CD14-positive monocyte (primary cell): ENCODE measurements at places on chromosomes 5 and 9.

- peak; percentile 2 for DNase-seq
Measured at GRCh38 chr9:93262537-93263310, 78.8 kb downstream of the WNK2 start.

DNA sequence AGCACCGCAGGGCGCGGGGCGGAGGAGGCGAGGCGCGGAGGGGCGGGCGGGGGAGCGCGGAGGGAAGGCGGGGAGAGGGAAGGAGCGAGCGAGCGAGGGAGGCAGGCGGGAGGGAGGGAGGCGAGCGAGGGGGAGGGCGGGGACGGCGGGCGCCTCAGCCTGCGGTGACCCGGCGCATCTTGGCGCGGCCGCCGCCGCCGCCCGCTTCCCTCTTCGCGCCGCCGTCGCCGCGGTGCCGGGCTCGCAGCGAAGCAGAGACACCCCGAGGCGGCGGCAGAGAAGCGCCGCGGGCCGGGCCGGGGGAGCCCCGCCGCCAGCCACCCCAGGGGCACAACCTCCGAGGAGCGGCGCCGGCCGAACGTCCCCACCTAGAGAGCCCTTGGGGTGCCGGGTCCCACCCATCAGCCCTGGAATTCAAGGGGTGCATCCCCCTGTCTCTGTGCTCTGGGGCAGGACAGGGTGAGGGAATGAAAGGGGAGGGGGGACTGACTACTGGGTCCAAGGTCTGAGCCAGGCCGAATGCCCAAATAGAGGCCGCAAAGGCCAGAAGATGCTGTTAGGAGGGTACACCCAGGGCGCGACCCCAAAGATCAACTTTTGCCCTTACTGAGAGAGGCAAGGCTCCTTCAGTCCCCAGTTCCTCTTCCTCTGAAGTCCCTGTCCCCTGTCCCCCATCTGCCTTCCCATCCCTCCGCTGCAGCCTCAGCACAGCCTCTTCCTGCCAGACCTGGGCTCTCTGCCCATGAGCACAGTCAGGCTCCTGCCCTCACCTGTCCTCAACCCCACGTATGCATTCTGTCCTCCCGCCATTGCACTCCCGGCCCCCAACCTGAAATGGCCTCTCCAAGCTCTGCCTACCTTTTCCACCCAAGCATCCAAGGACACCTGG lies at the start of gene ADAMTS2:
Gene ADAMTS2, minus strand, starts transcription at position 29 of the 889 bp plus-strand sequence. CDS start 133 bp downstream, outside the sequence.
- DNase-seq: peak; percentile 22

GRCh38 chr9:135326141-135326540 lies 153.4 kb upstream of the PPP1R26 start:
- no peak for DNase-seq

- no peak for DNase-seq
Measured at GRCh38 chr9:15182101-15182551, 124.9 kb downstream of the TTC39B start.

- DNase-seq: no peak
Measured at GRCh38 chr9:27457445-27457844, 66.6 kb upstream of the IFNK start.

GRCh38 chr9:127245637-127246164 lies 18.9 kb upstream of the GARNL3 start:
- no peak for DNase-seq

- DNase-seq: peak; percentile 38
Measured at GRCh38 chr5:132435886-132436285, 54.7 kb downstream of the IRF1 start.

GRCh38 chr9:121344184-121344583 lies 25.9 kb downstream of the STOM start:
- DNase-seq: no peak

- DNase-seq: no peak
Measured at GRCh38 chr5:115457571-115457970, 87.0 kb downstream of the FEM1C start.

- DNase-seq: no peak
Measured at GRCh38 chr5:115616472-115616871, 9.4 kb downstream of the TMED7 start.

DNA sequence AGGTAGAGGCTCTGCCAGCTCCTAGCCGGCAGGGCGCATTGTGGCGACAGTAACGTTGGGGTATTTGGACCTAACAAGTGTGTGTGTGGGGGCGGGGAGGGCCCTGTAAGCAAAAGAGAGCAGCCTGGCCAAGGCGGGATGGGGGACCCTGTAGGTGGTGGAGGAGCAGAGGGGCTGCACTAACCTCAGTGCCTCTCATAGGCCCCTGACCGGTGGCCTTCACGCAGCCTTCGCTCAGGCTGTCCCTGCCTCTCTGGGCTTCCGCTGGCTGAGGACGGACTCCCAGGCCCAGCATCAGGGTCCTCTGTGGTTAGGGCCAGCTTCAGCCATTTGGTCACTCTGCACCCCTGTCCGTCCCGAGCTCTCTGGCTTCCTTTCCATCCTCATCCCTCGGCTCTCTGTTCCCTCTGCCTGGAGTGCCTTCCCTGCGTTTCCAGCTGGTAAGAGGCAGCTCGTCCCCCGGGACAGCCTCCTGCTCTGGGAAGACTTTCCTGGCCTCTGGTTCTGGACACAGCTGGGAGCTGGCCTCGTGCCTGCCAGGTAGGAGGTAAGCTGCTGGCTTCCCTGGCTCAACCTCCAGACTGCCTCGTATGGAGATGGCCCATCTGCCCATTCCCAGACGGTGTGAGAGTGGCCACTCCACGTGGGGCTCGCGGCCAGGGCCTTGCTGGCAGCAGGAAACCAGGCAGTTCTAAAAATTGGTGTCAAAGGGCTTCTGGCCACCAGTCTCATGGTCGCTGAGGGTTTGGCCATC lies 39.3 kb upstream of the PHYKPL start:
- DNase-seq: no peak

DNA sequence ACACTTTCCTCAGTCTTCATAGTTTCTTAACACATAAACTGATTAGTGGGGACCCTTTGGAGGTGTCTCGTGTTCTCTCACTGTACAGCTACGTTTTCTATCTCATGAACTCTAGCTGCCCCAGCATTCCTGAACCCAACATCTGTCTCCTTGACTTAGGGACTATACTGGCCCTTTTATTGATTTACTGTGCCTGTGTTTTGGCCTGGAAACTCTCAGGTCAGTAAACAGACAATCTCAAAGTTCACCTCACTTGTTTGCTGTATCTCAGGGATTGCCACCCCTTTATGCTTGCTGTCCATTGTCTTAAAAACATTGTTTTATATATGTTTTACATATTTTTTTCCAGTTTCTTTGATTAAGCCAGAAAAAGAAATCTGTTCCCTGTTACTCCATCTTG lies 222.8 kb downstream of the FAM170A start:
- DNase-seq: no peak

DNA sequence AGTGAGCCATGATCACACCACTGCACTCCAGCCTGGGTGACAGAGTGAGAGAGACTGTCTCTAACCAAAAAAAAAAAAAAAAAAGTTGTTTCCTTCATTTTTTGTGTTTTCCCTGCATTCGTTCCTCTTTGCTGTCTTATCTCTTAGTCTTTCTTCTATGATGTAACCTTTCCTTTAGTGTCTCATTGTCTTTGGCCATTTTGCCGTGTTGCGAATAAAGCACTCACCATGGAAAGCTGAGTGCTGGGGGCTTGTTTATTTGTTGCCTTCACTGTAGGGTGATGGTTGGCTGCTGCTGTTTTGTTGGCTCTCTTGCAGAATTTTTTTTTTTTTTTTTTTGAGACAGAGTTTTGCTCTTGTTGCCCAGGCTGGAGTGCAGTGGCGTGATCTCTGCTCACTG lies 7.7 kb downstream of the EHMT1 start:
- no peak for DNase-seq

- DNase-seq: no peak
Measured at GRCh38 chr5:170523142-170523551, 19.3 kb downstream of the KCNIP1 start.

DNA sequence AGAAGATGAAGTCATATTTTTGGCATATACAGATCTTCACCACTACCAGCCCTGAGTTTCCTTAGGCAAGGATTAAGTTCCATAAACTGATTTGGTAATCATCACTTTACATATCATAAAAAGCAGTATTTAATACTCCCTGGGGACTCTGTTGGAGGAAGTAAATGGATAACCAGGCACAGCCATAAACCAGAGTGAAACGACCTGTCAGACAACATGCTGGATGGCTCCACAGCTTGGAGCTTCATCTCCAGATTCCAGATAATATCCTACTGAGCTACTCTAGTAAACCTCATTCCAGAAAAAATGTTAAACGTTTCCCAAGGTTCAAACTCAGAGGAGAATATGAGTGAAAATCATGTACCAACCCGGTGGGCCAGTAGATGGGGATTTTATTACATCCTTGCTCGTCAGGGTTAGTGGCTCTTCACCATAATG lies 109.2 kb downstream of the BASP1 start:
- DNase-seq: no peak

DNA sequence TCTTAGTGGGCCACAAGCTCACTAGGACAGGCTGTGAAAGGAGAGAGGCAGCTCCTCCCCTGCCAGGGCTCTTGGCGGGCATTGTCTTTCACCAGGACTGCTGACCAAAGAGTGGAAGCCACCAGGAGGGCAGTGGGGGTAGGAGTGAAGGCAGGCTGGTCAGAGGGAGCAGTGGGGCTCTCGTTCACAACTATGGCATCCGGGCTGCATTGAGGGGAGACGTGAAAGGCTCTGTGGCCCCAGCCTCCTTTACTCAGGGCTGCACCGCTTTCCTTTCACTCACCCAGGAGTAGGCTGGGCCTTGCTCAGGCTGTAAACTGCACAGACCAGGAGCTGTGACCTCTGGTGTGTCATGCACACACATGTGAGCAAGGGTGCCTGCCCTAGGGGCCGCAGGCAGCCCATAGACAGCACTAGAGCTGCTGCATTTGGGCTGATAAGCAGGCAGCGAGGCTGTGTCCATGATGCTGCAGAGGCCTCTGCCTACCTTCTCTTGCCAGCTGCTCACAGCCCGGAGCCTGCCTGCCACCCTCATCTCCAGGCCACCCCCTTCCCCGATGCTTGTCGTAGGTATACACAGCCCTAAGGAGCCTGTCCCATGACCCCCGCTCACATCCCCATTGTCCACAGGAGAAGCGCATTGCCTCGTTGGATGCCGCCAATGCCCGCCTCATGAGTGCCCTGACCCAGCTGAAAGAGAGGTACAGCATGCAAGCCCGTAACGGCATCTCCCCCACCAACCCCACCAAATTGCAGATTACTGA lies 130.4 kb downstream of the DAB2IP start:
- no peak for DNase-seq

- DNase-seq: no peak
Measured at GRCh38 chr5:124302533-124302932, 443.9 kb downstream of the ZNF608 start.

DNA sequence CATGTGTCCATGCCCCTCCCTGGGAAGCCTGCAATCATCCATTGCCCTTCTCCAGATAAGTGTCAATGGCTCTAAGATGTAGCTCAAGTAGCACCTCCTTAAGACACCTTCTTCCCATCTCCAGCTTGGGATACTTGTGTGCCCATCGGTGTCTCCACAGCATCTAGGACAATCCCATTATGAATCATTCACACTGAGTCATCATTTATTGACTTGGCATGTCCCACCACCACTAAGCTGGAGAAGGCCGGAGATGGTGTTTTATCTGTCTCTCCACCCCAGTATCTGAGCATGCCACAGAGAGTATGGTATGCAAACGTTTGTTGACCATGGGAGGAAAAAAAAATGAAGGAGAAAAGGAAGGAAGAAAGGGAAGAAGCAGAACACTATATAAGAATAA lies 342.2 kb downstream of the TRIM32 start:
- DNase-seq: no peak

GRCh38 chr5:160371294-160371693 lies 868 bp upstream of the C1QTNF2 start:
- no peak for DNase-seq

- DNase-seq: peak; percentile 44
Measured at GRCh38 chr5:180470966-180471582, 23.1 kb upstream of the CNOT6 start.

DNA sequence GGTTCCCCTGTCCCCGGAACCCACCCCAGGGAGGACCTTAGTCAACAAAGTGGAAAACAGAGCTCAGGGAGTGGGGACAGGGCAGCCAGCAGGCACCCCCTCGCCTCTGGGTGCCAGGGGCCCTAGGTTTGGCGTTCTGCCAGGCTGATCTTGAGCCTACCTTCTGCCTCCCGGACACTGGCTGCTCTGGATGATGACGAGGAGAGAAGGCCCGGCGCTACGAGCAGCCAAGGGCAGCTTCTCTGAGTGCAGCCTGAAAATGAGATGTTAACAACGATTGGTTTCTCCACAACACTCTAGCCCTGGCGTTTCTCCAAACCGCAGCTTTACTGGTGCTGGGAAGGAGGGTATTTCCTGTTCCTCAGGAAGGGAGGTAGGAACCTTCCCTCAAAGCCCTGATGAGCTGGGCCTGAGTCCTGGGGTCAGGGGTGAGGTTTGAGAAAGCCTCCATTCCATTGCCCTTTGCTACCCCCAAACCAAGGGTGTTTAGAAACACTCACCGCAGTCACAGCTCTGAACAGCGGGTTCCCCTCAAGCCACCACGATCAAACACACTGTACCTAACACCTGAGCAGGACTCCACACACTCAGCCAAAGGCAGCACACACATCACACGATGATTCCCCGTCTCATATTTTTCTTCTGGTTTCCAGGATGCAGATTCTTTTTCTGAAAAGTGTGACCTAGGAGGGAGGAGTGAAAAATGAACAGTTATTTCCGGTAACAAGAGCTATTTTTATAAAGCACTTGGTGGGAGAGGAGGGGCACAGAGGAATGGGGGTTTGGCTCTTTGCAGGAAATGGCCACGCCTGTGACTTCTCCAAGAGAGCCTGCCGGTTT lies at the start of gene STING1:
Gene STING1, minus strand, starts transcription at position 709 of the 840 bp plus-strand sequence. CDS start 1,054 bp downstream, outside the sequence.
- DNase-seq: peak; percentile 86

DNA sequence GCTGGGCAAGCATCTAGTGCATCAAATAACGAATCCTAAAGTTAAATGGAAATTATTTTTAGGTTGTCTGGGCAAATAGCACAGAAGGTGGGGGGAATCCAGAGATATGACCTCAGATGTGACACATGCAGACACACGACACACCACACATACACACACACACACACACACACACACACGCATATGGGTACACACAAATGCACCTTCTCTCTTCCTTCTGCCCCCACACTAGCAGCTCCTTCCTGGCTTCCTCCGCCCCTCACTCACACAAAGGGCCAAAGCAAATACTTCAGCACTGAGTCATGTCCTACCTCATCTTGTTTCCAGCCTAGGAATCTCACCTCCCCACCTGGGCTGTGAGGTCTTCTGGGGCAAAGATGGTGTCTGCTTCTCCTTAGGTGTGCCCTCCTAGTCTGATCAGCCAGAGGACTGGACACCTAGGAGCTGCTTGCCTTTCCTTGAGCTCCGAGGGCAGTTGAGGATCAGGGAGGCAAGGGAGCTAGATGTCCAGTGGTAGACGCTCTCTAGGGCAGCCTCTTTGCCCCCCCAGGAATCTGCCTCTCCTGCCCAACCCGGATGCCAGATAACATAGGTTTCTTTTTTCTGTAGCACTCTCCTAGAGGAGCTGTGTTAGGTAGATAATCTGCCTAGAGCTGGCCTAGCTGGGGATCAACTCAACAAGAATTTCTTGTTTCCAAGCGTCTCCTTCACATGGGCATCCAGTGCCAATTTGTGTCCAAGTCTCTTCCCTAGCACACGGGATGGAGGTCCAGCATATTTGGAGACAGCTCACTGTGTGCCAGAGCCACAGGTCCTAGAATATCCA lies 14.3 kb upstream of the JADE2 start:
- DNase-seq: no peak

- peak; percentile 24 for DNase-seq
Measured at GRCh38 chr9:135990468-135991429, 29.6 kb upstream of the UBAC1 start.

GRCh38 chr9:107274953-107275422 lies 8.1 kb upstream of the RAD23B start:
- no peak for DNase-seq

- DNase-seq: no peak
Measured at GRCh38 chr9:120630333-120630732, 50.4 kb upstream of the CDK5RAP2 start.

- DNase-seq: no peak
Measured at GRCh38 chr5:91403438-91403837, 20.3 kb upstream of the ARRDC3 start.
